NCI-H524 (cell line): ENCODE measurements at places on chromosomes 2 and 18.

DNA sequence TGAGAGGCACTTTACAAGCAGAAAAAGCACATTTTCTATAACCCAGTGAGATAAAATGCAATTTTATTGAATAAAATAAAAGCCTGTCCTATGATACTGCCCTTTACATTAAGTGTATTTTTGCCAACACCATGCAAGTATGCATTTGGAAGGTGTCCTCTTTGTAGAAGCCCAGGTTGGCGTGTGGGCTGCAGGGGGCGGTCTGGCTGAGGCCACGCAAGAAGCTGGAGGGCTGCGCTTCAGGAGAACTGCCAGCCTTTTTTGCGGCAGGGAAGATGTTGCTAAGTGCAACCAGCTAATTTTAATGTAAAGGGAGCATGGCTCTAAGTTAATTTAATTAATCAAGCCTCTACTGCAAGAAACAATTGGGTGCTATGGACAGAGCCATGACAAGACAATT is 562.8 kb upstream of the SALL3 start:
- no peak for DNase-seq

DNA sequence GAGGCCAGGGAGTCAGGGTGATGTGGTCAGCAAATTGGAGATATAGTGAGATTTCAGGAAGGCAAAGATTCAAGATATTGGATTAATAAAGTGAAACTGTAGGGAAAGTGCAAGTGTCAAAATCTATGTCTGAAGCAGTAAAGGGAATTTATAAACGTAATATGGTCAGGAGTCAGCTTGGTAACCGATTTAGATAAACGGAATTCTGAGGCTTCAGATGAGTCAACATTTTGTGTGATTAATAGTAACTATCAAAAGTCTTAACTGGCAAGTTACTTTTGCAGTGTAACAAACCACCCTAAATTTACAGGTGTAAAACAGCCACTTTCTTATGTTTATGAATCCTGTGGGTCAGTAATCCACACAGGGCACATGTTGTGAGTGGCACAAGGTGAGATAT is 10.9 kb downstream of the MTX2 start:
- no peak for DNase-seq

GRCh38 chr2:72919414-72920317 is 2.3 kb downstream of the EMX1 start:
- peak; percentile 52 for DNase-seq

DNA sequence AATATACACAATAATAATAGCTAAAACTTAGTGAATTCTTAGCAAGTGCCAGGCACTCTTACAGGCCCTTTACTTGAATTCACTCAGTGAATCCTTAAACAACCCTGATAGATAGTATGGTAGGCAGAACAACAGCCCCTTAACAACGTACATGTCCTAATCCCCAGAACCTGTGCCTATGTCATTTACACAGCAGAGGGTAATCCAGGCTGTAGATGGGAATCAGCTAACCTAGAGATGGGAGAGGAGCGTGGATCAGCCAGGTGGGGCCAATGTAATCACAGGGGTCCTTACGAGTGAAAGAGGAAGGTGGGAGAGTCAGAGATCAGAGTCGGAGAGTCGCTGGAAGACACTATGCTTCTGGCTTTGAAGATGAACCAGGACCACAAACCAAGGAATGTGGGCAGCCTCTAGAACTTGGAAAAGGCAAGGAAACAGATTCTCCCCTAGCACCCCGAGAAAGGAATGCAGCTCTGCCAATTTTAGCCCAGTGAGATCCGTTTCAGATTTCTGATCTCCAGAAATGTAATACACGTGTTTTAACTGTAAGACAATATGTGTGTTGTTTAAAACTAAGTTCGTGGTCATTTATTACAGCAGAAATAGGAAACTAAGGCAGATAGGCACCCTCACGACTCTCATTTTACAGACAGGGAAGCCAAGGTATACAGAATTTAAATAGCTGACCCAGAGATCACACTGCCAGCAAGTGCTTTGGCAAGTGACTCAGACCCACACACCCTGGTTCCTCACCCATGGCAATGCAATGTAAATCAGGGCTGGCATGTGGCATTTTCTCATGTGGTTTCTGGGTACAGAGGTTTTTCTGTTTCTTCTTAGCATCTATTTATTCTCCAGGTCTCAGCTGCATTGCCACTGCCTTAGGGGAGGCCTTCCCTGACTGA is 68.9 kb downstream of the DOCK10 start:
- DNase-seq, result no peak

- no peak for DNase-seq
These were observed 53.4 kb upstream of the SETBP1 start for GRCh38 chr18:44627280-44627679.
